Body of pancreas (tissue), 4 donors: ENCODE measurements at places on chromosomes 7 and 10.

GRCh38 chr7:120272261-120272660 lies 714 bp upstream of the KCND2 start:
- DNase-seq = no peak

GRCh38 chr10:14656052-14656730 lies 118.5 kb downstream of the FAM107B start:
- DNase-seq = no peak

DNA sequence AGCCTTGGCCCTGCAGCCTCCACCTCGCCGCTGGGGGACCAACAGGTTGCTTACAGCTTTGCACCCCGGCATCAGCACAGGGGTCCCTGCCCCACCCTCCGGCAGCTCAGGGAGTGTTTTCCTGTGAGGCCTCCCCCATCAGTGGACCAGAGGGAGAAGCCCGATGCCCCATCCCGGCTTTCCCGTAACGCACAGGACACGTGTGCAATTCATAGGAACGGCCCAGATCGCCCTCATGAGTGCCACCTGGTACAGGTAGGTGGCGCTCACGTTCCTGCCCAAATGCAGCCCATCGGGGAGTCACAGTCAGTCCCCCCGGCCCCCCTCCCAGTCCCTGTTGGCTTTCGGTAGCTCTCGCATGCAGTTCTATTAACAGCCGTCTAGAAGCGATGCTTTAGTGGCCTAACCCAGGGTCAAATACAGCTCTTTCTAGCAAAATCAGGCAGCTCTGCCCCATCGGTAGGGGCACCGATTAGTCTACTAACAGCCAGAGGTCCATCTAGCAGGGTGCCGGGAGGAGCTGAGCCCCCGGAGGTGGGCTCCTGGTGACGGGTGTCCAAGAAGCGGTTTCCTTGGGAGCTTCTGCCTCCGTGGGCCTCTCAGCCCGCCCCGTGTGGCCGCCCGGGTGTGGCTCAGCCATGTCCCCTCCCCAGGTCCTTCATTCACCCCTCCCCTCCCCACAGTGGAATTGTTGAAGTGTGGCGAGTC lies 48.4 kb upstream of the GTF2IRD1 start:
- no peak for DNase-seq

GRCh38 chr7:24932815-24933214 lies 47.2 kb downstream of the OSBPL3 start:
- no peak for DNase-seq

DNA sequence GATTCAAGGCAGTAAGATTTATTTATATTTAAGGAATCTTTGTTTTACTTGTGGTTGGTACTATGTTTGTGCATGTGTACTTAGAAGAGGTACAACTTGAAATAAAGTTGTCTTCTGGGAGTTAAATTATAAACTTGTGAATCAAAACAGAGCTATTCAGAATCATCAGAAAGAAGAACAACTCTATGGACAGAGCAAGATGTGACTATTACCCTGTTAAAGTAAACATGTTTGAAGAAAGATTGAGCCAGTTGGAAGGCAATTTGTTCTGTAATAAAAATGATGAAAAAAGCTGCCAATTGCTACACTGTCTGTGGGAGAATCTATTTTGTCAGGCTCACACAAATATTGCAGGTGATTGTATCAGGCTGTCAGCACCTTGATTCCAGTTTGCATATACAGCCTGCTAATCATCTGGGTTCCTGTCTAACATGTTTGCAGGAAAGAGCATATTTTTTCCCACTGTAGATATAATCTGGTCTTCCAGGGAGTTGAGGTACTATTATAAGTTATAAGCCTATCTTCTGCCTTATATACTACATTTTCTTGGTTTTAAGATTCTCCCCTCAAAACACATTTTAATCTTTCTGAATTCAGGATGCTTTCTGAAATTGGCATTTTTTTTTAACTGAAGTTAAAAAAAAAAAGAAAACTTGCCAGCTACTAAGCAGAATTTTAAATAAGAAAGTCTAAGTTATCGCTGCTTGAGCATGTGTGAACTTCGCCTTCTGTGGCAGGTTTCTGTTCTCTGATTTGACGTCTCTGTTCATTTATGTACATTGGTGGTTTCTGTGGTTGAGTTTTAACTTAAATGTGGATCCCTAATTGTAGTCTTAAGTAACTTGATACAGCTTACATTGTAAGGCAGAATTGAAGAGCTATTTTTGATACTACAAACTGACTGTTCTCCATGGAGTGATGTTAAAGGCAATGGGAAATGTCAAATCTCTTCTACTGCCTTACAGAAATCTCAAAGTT lies 46.0 kb downstream of the ZNRF2 start:
- DNase-seq = no peak

DNA sequence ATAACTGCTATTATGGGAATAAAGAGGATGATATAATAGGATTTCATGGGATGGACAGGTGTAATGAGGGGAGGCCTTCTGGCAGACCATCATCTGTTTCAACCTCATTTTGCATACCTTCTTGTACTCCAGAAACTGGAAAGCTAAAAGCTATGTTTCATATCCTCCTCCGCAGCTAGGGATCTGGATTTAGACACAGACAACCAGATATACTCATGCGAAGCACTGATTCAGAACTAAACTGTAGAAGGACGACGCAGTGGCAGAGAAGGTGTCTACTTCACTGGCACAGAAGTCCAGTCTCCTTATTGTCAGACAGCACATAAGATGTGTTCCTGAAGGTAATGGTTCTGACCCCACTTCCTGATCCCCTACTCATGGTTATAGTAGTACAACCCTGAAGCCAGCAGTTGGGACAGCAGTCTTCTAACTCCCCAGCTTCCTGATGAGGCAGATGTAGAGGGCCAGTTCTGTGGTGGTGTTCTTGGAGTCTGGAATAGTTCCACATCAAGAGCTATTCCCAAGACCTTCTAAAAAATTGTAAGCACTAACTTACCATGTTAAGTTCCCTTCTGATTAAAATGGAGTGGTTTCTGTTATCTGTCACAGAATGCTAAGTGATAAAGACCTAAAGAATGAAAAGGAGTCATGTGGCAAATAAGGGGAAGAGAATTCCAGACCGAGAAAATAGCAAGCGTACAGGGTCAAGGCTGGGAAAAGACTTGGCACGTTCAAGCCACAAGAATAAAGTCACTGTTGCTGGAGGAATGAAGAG lies 550.3 kb downstream of the GRM8 start:
- no peak for DNase-seq

GRCh38 chr7:49228426-49229098 lies 304.2 kb downstream of the CDC14C start:
- no peak for DNase-seq

GRCh38 chr10:11145495-11145855 lies 127.8 kb downstream of the CELF2 start:
- DNase-seq = peak; percentile 40

DNA sequence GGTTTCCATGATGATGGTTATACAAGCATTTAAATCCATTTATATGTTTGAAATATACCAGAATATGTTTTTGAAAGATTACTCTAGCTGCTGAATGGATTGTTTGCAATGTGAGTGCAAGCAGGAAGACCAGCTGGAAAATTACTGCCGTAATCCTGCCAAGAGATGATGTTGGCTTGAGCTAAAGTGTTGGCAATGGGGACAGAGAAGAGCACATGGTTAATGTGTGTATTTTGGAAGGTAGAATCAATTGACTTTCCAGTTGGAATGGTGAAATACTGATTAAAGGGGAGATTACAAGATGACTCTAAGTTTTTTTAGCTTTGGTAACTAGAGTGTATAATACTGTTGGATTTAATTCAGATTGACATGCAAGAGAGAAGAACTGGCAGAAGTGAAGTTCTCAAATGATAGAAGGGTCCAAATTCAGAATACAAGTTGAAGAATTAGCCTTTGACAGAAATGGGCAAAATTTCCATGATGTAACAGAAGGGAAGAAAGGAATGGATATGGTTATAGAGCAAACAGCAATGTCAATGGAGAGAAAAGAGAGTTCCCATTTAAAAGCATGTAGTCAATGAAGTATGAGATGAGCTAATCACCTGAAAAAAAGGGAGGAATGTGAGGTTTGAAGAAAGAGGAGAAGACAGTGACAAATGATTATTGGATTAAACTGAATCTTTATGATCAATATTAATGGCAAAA lies 422.0 kb downstream of the CDC14C start:
- no peak for DNase-seq

DNA sequence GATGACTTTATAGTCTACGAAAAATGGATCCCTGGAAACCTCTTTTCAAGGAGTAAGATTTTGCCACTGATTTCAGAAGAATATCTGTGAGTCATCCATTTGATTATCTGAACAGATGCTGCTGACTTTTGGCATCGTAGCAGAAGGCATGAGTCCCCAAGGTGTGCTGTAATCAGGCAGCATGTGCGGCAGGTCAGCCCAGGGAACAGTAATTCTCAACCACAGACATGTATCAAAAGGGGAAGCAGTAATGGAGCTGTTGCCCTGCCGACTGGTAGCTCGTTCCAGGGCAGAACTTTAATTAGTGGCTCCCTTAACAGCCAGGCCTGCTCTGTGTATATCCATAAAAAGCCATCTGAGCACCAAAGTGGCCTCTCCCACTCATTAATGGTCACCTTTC lies 5.7 kb upstream of the VWC2 start:
- no peak for DNase-seq
